ENCODE measurements at places on chromosomes 1 and 21.

DNA sequence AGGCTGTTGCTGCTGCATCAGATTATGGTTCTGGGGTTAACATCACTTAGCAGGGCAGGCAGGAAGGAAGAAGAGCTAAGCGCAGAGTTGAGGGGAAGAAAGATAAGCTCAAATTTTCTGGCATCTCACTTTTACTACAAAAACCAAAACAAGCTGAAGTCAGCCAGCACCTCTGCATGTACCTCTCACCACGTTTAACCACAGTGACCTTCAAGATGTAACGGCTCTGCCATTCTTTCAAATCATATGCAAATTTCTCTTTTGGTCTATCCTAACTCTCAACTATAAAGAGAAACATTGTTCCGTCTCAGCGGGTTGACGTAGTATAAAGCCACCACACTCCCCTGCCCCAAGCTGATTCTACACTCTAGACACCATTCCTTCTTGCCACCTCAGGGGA is 154.4 kb downstream of the OMA1 start:
- no peak for DNase-seq

DNA sequence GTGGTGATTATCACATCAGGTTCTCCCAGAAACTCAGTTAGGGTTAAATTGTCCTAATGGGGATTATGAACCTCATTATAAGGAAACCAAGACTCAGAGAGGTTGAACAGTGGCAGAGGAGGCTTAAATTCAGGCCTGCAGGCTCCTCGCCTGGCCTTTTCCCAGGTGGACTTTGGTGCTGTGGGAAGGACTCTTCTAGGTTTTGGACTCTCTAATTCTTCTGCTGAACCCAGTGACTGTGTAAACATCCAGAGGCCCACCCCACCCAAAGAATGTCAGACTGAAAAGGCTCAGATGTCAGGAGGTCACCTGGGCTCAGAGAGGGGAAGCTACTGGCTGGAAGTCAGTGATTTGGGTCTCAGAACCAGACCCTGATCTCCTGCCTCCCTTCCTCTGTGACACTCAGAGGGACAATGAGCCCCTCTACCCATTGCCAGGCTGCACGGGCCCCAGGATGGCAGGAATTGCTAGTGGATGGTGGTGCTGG is 2.5 kb downstream of the ZNF362 start:
- DNase-seq: no peak

- DNase-seq: no peak
Measured at GRCh38 chr1:160024195-160024905, 7.4 kb downstream of the PIGM start.

DNA sequence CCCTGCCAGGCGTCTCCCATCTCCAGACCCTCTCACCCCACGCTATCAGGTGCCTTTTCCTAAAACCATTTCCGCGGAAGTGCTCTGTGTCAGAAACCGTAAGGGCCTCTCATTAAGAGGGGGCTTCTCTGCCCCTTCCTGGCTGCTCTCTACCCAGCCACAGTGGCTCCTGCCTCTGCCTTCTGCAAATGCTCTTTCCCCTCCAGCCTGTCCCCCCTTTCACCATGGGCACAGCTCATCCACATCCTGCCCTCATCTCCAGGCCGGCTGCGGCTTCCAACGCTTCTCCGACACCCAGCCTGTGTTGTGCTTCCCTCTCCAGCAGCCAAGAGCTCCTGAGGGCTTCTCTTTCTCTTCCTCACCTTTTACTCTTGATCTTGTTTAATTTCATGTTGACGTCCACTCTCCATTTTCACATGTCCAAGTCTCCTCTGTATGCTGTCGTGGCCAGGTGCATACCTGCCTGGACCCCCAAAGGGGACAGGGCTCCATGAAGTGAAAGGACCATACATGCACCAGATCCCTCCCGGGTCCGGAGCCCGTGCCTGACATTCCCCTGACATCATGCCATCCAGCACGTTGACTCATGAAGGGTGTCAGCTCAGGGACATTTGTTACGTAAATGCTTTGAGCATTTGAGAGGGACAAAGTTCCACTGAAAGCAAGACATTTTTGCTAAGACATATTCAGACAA is 306.5 kb downstream of the AJAP1 start:
- no peak for DNase-seq

GRCh38 chr1:204751883-204752687 is 66.5 kb upstream of the LRRN2 start:
- no peak for DNase-seq

DNA sequence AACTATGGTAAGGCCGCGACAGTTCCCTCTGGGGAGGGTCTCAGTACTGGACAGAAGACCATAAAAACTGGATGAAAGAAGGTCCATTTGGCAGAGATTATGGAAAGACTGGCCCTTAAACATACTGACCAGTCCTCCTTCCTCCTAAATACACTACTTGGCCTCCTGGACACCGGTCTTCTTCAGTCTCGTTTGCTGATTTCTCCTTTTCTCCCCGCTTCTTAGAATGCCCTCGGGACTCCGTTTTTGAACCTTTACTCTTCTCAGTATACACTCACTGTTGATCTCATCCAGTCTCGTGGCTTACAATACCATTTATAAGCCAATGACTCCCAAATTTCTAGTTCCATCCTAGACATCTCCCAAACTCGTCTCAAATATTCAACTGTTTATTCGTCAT is 694 bp upstream of the MRPL9 start:
- DNase-seq: no peak

- DNase-seq: no peak
Measured at GRCh38 chr1:46749404-46749803, 30.5 kb upstream of the EFCAB14 start.

GRCh38 chr21:31358158-31358557 is 14.1 kb upstream of the TIAM1 start:
- DNase-seq: no peak

GRCh38 chr1:89957107-89957506 is 37.8 kb upstream of the ZNF326 start:
- DNase-seq: no peak

DNA sequence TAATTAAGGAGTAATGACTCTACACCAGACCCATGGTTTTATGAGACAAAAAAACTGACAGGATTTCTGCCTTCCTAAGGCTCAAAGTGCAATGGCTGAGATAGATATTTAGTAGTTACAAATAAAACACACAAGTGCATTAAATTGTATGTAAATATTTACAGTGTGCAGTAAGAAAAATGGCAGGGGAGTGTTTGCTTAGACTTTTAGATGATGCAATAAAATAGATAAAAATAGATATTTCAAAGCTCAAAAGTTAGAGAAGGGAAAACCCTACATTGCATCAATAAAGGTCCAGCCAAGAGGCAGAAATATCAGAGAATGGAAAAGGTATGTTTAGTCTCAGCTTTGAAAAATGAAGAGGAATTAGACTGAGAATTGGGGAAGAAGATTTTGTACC is 226.3 kb upstream of the FGGY start:
- no peak for DNase-seq

GRCh38 chr1:164578479-164579200 is 19.7 kb downstream of the PBX1 start:
- DNase-seq: no peak

DNA sequence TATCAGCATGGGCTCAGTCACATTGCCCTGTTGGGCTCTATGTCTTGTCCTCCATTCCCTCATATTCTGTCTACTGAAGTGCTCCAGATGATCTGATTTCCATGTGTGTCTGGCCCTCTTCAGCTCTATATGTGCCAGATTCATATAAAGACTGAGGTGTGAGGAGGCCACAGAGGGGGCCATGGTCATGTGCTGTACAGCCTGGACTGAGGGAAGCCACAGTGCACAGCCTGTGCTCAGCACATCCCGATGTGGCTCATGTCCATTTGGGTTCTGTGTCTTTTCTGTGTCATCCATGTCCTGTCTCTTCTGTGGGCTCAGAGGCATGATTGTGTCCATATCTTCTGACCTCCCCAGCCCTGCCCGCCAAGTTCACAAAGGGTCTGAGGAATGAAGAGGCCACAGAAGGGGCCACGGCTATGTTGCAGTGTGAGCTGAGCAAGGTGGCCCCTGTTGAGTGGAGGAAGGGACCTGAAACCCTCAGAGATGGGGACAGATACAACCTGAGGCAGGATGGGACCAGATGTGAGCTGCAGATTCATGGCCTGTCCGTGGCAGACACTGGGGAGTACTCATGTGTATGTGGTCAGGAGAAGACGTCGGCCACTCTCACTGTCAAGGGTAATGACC is 97.0 kb downstream of the OBSCN start:
- DNase-seq: no peak

DNA sequence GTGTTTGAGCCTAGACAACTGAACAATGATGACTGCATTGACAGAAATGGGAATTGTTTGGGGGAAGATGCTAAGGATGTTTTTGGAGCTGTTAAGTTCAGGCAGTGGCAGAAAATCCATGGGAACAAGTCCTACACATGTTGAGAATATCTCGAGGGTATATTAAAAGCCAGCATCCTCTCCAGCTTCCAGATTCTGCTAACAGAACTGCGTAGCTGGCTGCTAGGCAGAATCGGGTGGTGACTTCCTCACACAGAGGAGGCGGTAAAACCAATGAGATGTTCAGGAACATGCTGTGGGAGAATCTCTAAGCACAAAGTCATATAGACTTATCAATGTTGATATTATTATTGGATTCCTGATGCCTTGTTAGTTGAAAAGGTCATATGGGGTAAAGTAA is 14.8 kb downstream of the FAM163A start:
- DNase-seq: no peak

GRCh38 chr1:14320518-14320917 is 278.0 kb upstream of the KAZN start:
- DNase-seq: no peak

GRCh38 chr1:167345386-167345733 is 124.7 kb downstream of the POU2F1 start:
- no peak for DNase-seq

GRCh38 chr1:228073061-228073856 is 9.2 kb upstream of the ARF1 start:
- DNase-seq: no peak

DNA sequence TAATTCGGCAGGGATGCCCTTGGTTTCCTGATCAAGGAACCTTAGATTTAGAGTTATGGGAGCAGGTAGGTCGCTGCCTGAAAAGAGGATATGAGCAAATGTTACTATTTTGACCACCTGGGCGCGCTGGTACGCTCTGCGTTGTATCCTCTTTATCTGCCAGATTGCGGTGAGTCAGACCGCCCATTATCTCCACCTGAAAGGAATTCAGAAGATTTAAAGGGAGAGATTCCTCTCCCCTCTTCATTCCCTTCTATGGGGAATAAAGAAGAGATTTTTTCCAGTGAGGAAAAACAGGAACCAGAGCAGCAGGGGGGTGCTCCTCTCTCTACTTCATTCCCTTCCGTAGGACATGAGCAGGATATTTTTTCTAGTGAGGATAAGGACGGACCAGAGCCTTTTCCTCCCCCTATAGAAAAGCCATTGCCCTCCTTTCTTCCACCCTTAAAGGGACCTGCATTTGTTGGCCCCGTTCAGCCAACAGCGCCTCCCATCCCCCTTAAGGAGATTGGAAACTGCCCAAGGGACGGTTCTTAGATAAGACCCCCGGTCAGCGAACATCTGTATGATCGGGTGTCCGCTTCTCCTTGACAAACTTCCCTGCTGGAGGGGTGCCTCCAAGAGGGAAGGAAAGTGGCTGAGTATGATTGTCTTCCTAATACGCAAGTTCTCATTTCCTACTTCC is 34.1 kb downstream of the CLCA1 start:
- DNase-seq: no peak

- DNase-seq: peak; percentile 72
Measured at GRCh38 chr1:233904633-233905415, at the start of gene SLC35F3. Gene SLC35F3 (plus strand): TSS chr1:233904676.

- DNase-seq: no peak
Measured at GRCh38 chr1:221800831-221801230, 58.9 kb upstream of the DUSP10 start.

DNA sequence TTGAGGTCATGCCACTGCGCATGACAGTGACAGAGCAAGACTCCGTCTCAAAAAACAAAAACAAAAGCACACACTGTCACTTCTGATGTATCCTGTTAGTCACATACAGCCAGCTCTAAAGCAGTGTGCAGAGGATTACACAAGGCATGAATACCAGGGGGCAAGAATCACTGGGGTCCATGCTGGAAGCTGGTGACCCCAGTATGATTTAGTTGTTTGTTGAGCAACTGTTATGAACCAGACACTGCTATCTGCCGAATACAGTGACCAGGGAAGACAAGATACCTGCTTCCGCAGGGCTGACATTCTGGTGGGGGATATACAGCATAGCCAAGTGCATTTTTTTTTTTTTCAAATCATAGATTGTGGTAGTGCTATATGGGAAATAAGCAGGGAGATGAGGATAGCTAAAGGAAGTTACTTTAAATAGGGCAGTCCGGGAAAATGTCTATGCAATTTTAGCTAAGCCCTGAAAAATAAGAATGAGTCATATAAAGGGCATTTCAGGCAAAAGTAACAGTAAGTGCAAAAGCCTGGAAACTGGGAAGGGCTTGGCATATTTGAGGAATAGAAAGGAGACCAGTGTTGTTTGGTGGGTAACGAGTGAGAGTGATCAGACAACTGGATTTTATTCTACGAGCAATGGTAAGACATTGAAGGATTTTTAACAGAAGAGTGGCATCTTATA is 69.7 kb downstream of the ADSS2 start:
- DNase-seq: no peak

DNA sequence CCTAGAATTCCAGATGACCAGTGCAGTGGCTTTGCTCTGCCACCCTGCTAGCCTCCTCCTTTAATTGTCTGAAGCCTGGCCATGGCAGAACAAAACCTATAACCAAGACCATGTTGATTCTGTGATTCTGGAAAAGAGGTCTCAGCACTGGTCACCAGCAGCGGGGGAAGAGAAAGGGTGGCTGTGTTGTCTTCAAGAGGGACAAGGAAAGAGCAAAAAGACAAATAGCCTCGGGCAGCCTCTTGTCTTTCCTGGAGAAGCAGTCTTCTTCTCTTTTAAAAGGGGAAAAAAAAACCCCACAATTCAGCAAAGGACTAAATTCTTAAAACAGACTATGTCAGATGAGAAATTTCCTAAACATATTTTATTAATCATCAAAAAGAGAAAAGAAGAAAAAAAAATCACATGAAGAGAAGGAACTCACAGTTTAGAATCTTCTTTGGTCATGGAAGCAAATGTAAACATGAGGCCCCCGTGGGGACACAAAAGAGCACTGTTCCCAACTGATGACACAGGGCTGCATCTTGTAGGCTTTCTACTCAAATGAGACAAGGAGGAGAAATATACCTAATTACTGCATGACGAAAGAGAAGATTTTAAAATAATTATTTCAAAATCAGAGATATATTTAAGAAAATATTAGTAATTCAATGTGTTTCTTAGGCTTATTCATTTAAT is 36.3 kb upstream of the RAP1GAP start:
- no peak for DNase-seq

DNA sequence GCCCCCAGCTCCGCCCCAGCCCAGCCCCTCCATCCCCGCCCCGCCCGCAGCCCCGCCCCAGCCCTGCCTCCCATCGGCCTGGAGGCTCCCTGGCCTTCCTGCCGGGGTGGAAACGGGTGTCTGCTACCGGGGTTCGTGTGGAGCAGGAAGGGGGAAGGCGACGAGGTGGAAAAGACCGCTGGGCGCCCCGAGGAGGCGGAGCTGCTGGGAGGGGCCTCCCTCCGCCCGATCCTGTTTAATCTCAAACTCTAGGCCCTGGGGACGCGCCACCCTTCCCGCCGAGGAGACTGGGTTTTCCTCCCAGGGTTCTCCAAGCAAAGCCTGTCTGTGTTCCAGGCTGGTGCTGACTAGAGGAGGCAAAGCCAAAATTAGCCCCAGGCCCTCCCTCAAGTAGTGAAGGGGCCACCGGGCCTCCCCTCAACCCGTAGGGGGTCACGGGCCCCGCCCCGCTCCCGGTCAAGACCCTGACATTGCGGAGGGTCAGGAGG is 16.2 kb upstream of the TTLL10 start:
- peak; percentile 51 for DNase-seq

Data from neuronal stem cell (in vitro differentiated cells).